ENCODE measurements at places on chromosomes 1 and 21.

DNA sequence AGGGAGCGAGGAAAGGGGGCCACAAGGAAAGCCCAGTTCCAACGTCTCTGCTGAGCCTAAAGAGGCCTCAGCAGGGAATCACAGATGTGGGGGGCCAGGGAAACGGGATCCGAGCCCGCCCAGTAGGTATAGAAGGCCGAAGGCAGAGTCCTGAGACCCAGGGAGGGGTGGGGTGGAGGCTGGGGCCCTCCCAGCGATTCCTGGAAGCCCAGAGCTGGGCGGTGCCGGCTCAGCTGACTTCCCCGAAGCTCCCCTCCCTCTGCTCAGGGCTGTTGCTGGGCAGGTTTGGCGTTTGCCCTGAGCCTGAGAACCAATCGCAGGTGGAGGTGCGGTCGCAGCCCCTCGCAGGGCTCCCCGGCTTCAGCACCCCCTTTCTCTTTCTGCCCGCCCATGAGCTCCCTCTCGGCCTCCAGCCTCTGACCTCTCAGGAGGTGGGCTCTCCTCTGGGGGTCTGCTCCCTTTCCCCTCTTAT, 12.8 kb downstream of the ADAMTSL4 start:
- peak; percentile 63 for DNase-seq

DNA sequence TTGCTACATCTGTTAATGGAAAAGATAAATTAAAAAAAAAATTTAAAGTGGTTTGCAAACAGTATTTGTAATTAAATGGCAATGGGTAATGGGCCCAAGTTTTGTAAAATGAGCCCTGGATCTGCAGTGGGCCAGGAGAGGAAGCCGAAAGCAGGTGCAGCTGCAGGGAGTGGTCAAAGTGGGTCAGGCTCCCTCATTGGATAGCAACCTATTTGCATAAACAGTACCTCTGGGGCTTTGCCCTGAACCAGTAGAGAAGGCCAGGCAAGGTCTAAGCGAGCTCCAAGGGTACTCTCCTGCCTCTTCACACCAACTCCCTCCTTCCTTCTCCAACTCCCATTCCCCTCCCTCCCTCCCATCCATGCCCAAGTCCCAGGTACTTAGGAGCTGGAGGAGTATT, 138.9 kb downstream of the HMGB4 start:
- no peak for DNase-seq

GRCh38 chr1:56057466-56058405, 521.6 kb downstream of the PLPP3 start:
- no peak for DNase-seq

- no peak for DNase-seq
Observed at GRCh38 chr1:212215910-212216309, 69.3 kb upstream of the PPP2R5A start.

GRCh38 chr1:52683367-52683940, 14.7 kb downstream of the COA7 start:
- no peak for DNase-seq

GRCh38 chr1:165420655-165421054, 24.3 kb downstream of the RXRG start:
- DNase-seq, result no peak

- no peak for DNase-seq
Observed at GRCh38 chr21:25501996-25502665, 105.2 kb downstream of the MRPL39 start.

- DNase-seq, result peak; percentile 9
Observed at GRCh38 chr1:45785583-45785982, 17.8 kb upstream of the MAST2 start.

DNA sequence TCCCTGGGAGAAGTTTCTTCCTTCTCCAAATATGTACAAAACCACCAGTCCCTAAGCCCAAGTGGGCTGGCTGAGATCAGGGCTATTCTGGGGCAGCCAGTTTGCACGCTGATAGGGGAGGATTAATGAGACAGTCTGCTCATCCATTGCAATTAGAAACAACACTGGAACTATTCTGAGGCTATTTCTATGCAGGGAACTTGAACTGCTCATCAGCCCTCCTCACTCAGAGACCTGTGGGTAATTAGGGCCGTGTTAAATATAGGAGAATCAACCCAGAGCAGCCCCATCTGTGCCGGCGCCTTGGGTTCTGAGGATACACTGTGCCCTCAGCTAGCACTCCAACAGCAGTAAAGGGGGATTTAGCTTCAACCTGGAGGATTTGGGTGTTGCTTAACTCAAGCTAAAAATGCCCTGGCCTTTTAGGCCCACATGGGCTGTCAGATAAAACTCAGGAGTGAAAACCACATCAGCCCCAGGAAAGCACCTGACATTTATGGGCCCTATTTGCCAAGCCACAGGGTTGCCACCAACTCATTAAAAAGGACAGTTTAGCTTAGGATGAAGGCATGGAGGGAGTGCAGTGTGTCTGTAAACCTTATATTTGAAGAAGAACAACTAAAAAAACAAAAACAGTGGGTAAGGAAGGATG, 53.9 kb downstream of the DUSP10 start:
- DNase-seq, result no peak

- DNase-seq, result peak; percentile 48
Observed at GRCh38 chr1:235648954-235649367, 623 bp downstream of the GNG4 start.

DNA sequence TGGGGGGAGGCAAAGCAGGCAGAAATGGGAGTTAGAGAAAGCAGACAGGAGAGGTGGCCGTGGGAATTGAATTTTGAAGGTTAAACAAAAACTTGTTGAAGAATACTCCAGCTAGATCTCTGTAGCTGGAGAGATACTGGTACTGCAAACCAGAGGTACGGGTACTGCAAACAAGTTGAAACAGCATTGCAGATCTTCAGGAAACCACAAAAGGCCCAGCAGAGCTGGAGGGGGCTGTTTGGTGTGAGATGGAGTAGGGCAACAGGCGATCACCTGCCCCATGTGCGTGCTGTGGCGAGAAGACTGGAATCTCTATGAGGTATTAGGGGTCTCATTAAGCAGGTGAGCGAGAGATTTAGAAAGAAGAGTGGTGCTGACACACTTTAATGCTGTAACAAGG, 77.7 kb upstream of the RGS4 start:
- no peak for DNase-seq
